ENCODE measurements at places on chromosomes 1 and 21.

DNA sequence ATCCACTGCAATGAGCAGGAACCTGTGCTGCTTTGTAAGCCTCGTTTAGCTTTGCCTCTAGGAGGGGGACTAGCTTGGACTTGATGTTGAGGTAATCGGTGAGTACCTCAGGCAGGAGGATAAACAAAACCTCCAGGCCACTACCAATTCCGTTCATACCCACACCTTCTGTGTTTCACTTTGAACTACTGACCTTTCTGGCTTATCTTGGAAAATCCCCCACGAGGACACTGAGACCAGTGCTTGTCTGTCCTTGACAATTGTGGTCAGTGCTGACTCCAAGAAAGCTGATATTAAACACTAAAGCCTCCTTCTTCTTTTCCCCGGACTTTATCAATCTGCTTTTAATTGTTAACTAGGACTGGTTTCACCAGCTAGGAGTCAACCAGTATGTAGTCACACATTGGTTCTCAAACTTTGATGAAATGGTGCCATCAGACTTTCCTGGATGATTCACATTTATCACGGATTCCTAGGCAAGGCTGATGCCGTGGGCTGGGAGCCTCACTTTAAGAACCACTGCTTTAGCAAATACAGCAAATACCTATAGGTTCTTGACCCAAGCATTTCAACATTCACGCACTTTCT lies 52.7 kb downstream of the TGFB2 start:
- DNase-seq = no peak

DNA sequence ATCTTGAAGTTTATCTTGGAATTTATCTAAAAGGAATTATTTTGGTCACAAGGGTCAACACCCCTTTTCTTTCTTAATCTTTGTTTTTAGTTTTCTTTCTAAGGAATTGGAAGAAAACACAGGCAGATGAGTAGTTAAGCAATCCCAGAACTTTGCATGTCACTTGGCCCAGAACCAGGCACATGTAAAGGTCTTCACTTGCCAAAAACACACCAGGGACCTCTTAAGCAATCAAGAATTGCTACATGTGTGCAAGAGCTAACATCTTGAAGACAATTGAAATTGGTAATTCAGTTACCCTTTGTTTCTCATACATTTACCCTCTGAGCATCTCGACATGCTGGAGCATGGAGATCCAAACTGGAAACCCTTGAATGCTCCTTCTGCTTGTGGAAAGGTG lies 114.2 kb downstream of the ZC3H11B start:
- no peak for DNase-seq

DNA sequence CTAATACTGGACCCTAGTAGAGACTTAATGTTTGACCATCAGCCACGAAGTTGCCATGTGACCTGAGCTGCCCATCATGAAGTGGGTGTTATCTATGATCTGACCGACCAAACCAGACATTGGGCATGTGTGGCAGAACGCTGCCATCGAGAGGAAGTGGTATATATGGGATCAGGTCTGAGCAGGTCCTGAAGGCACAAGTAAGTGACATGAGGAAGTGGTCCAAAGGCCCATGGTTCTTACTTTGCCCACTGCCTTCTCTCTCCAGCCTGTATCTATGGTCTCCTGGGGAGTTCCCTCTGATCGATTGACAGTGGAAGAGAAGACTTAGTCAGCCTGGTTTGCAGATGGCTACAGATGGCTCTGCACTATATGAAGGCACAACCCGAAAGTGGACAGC lies 7.9 kb downstream of the SPSB1 start:
- DNase-seq = no peak

DNA sequence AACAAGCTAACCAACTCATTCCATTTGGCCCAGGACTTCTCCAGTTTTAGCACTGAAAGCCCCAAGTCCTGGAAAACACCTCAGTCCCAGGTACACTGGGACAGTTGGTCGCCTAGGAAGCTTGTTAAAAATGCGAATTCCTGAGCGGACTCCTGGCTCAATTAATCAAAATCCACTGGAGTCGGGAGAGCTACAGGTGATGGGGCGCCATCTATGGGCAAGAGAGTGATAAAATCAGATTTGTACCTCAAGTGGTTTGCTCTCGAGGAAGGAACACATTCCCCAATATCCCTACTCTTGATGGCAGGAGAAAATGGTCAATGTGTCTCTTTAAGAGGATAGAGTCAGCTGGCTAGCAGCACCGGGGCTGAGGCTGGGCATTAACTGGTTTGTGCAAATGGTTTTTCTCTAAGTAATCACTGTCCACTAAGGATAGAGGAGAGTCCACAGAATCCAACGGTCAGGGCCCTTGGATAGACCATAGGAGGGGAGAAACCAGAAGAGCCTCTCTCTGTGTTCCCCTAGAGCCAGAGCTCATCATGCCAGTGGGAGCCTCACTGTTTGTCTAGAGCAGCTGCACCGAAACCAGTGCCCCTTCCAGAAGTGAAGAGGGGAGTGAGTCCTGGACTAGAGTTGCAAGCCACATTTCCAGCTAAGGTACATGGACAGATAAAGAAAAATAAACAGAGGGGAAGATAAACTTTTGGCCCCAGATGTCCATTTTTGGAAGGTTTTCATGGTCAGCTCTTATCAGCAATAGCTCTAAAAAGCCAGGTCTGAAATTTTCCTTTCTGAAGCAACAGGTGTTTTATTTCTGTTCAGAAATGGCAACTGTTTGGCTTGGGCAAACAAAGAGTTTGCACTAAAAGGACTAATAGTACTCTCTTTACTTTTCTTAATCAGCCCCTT lies 148.5 kb downstream of the TENT5C start:
- DNase-seq = peak; percentile 21

DNA sequence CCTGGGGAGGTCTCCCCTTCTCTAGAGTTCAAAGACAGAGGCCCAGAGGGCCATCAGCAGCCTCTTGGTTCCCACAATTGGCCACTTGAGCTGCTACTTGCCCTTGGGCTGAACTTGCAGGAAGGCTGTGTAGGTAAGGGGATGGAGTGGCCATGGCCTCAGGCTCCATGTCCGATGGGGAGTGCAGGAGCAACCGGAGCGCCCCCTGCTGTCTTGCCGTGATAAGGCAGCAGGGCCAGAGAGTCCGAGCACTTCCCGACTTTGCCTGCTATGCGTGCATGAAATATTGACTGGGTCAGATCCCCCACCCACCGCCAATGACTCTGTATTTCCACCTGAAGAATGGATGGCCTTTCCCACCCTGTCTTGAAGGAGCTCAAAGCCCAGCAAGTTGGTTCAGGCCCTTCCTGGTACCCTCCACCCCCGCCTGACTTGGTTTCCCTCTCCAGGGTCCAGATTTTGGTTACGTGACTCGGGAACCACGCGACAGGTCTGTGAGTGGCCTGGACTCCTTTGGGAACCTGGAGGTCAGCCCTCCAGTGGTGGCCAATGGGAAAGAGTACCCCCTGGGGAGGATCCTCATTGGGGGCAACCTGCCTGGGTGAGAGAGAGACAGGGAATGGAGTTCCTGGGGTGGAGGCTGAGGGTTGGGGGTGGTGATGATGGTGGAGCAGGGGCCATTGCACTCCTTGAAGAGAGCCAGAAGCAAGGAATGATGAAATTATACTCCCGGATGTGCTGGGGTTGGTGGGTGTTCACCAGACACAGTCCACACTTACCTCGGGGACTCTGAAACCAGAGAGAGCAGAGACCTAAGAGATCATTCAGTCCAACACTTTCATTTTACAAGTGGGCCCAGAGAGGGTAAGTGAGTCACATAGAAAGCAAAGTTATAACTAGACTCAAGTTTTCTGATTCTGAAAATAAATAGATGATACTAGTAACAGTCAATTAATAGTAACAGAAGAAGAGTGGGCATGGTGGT lies 25.6 kb downstream of the PADI3 start:
- no peak for DNase-seq

DNA sequence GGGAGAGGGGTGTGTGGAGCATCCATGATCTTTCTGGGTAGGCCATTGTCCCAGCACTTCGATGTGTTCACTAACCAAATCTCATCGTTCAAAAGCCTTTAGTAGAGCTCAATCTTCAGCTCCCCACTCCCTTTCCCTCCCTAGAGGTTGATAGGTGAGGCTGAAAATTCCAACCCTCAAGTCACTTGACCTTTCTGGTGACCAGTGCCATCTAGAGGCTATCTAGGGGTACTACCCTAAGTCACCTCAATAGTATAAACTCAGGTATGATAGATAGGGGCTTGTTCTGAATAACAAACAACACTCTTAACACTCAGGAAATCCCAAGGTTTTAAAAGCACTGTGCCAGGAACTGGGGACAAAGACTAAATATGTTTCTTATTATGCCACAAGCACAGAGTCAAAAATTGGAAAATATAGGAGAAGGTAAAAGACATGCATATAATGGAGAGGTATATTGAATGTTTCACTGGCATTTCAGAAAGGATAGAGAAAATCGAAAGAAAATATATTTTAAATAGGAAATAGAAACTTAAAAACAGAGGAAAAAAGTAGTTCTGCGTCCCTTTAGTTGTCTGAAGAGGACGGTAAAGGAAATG lies 42.9 kb upstream of the CD53 start:
- DNase-seq = no peak

GRCh38 chr1:35062518-35063196 lies 16.5 kb upstream of the ZMYM1 start:
- no peak for DNase-seq

- no peak for DNase-seq
Observed at GRCh38 chr1:241401156-241401555, 44.2 kb upstream of the RGS7 start.

GRCh38 chr1:169361281-169361680 lies 6.3 kb downstream of the NME7 start:
- no peak for DNase-seq

GRCh38 chr1:111704776-111705175 lies 34.4 kb downstream of the INKA2 start:
- no peak for DNase-seq

DNA sequence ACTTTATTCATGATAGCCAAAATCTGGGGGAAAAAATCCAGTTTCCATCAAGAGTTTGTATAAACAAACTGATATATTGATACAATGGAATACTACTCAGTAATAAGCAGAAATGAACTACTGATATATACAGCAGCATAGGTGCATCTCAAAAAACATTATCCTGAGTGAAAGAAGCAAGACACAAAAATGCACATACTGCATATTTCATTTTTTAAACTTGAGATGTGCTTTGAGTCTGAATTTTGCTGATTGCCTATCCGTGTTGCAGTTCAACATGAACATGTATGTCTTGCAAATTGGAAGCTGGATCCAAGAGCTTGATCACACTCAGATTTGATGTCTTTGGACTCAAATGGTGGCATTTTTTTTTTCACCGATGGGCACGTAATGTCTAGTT lies 132.4 kb downstream of the TSEN15 start:
- DNase-seq = no peak

- no peak for DNase-seq
Observed at GRCh38 chr1:212186427-212187207, 98.6 kb upstream of the PPP2R5A start.

- DNase-seq = no peak
Observed at GRCh38 chr21:33128538-33128937, 58.6 kb downstream of the OLIG1 start.

GRCh38 chr1:242239398-242239797 lies 240.5 kb upstream of the MAP1LC3C start:
- no peak for DNase-seq

DNA sequence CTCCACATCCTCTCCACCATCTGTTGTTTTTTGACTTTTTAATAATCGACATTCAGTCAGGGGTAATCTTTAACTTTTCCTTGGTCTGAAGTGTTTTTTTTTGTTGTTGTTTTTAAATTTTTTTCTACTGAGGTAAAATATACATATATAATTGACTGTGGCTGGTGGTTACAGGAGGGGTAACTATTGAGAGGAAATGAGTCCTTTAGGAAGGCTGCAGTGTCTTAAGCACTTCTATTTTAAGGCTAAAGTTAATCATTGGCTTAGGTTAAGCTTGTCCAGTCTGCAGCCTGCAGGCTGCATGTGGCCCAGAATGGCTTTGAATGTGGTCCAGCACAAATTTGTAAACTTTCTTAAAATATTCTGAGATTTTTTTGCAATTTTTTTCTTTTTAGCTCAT lies 172.5 kb downstream of the CTH start:
- DNase-seq = no peak

- no peak for DNase-seq
Observed at GRCh38 chr1:119720866-119721440, 9.2 kb downstream of the PHGDH start.

GRCh38 chr1:210631399-210631798 lies 302.7 kb downstream of the HHAT start:
- no peak for DNase-seq

- DNase-seq = no peak
Observed at GRCh38 chr1:15573477-15573876, 11.4 kb downstream of the AGMAT start.

- no peak for DNase-seq
Observed at GRCh38 chr1:177884479-177885021, 85.3 kb downstream of the SEC16B start.

DNA sequence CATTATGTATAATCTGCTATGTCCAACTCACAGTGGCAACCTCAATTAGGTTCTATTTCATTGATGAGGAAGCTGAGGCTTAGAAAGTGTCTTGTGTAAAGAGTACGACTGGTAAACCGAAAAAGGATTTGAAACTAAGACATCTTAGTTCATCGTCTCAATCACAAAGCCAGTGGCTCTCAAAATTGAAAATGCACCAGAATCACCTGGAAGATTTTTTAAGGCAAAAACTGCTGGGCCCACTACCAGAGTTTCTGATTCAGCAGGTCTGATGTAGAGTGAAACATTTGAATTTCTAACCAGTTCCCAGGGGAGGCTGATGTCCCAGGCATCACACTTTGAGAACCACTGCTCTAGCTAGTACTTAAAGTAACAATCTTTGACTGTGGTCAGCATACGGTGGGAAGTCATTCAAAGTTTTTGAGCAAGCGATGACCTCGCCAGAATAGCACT lies 5.2 kb upstream of the LRRC53 start:
- no peak for DNase-seq

DNA sequence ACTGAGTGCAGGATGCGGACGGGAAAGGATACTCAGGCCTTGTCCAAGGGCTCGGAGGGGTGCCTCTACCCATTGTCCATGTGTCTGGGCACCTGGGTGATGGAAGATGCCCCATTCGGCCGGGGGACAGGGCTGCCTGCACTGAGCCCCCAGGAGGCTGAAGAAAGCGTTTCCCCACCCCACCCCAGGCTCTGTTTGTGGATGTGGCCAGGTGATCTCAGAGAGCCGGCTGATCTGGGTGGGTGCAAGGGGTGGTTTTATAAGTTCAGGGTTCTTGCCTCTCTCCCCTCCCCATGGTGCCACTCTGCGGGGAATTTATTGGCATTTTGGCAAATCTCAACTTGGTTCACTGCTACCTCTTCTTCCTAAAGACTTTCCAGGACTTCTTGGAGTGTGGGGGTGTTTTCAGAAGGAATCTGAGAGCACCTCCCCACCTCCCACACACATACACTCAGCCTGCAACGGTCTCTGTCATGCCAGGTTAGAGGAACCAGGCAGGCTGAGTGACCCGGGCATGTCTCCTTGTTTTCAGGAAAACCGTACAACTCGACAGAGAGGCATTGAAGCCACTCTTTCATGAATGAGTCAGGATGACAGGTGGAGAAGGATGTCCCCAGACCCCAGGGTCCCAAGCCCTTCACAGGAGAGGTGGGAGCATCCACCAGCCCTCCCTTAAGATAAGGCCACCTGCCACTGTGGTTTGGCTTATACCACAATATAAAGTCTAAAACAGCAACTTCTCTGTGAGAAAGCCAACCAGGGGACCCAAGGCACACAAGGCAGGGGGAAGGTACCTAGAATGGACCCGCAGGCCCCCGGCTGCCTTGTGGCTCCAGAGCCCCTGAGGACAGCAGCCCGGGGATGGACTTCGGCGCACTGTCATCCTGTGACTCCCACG lies 174.9 kb downstream of the ETS2 start:
- DNase-seq = no peak

Data from activated naive CD4-positive, alpha-beta T cell treated with anti-CD3 and anti-CD28 coated beads, Interleukin-2, amount 50 U/mL, for 16 hours (primary cell).